EL (cell line): ENCODE measurements at places on chromosomes 7 and 10.
A peak's percentile ranks its signal among the peaks of the same experiment; 100 is the strongest.

DNA sequence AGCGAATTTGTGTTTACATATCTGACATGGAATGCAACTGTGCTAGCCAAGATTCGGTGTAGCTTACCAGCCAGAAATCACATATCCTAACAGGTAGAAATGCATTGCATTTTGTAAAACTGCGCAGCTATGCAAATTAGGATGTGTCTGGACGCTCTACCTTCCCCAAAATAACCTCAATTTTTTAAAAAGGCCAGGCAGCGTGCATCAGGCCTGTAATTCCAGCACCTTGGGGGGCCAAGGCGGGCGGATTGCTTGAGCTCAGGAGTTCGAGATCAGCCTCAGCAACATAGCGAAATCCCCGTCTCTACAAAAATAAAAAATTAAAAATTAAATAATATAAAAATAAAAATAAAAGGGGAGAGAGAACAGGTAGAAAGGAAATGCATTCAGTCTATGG, 305.0 kb downstream of the TYW1 start:
- no peak for DNase-seq

- DNase-seq, result no peak
Measured at GRCh38 chr10:33095867-33096815, 138.1 kb upstream of the ITGB1 start.

DNA sequence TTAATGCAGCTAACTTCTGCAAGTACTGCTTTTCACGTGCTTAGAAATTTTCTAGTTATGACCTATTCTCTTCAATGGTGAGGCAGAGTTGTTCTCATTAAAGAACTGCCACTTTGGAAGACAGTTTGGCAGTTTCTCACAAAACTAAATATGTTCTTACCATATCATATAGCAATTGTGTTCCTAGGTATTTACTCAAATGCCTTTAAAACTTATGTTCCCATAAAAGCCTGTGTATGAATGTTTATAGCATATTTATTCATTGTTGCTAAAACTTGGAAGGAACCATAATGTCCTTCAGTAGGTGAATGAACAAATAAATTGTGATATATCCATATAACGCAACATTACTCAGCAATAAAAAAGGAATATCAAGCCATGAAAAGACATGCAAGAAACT, 555.1 kb upstream of the POT1 start:
- DNase-seq, result no peak

- no peak for DNase-seq
Measured at GRCh38 chr7:617614-618538, 98.2 kb upstream of the PDGFA start.

GRCh38 chr10:3071405-3072198, 4.3 kb downstream of the PFKP start:
- DNase-seq, result peak; percentile 80

GRCh38 chr10:72257051-72257892, 16.5 kb upstream of the DDIT4 start:
- DNase-seq, result no peak

- DNase-seq, result no peak
Measured at GRCh38 chr7:42856605-42856987, 55.3 kb downstream of the C7orf25 start.

- no peak for DNase-seq
Measured at GRCh38 chr10:51619365-51619764, 80.0 kb downstream of the CSTF2T start.

GRCh38 chr10:44689368-44689767, 221.8 kb upstream of the TMEM72 start:
- no peak for DNase-seq

DNA sequence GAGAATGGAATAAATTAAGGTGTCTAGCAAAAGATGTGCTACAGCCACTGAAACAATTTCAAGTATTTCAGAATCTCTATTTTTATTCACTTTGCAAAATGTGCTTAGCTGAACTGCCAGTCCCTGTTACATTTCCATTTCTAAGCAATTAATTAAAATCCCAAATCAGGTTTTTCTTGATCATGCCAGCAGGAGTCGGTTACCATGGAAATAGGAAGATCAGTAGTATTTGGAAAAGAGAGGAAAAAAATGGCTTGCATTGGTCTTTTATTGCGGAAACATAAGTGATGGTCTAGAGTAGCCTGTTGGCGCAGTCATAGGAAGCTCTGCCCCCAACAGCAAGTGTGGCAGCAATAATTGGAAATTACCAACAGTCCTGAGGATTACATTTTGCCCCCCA, 867.1 kb downstream of the GATA3 start:
- no peak for DNase-seq

GRCh38 chr7:54782314-54782713, 23.3 kb upstream of the SEC61G start:
- no peak for DNase-seq

- no peak for DNase-seq
Measured at GRCh38 chr7:97293031-97293430, 175.5 kb downstream of the SDHAF3 start.

DNA sequence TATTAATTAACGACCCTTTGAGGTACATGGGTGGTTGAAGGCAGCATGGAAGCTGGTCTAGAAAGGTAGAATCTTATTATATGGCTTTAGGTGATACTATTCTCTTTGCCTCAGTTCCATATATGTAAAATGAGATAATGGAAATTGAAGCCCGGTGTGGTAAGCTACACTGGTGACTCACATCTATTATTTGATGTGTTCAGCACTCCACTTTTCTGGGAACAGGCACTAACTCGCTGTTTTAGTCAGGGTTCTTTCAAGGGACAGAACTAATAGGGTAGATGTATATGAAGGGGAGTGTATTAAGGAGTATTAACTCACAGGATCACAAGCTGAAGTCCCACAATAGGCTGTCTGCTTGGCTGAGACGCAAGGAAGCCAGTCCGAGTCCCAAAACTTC, 4.4 kb upstream of the TRUB1 start:
- no peak for DNase-seq

DNA sequence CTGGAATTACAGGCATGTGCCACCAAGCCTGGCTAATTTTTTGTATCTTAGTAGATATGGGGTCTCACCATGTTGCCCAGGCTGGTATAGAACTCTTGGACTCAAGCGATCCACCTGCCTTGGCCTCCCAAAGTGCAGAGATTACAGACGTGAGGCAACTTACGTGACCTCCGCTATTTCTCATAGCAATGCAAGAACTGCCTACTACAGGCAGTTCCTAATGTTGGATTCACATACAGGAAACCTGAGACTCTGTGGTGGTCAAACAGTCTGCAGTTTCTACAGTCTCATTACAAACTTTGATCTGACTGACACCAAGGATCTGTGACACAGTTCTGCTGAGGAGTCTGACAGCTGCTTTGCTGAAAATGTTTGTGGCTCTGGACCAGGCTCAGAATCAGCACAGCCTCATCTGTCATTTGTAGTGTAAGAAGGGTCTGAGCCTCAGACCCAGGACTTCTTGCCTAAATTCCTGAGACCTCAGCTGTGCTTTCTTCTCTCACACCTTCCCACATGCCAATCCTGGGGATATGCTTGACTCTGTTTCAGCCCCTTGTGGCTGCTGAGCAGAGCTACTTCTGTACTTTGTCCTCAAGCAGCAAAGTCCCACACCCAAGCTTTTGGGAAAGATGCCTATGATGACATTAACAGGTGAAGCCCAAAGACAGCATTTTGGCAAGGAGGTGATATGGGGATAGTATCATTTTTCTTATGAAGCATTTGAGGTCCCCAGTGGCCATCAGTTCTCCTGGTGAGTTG, 48.0 kb upstream of the CYP2C9 start:
- DNase-seq, result no peak

GRCh38 chr7:78159545-78159944, 361.0 kb downstream of the PHTF2 start:
- DNase-seq, result no peak

GRCh38 chr7:81209059-81209458, 290.2 kb upstream of the SEMA3C start:
- DNase-seq, result no peak
